ENCODE measurements at places on chromosomes 4 and X.

- DNase-seq, result no peak
- no peak overlapping the region for H3K27ac ChIP-seq
- no peaks in the 10 kb centered on the region for H3K36me3 ChIP-seq
- H3K4me1 ChIP-seq, result no peaks in the 10 kb centered on the region
- no peak overlapping the region for H3K4me3 ChIP-seq
Observed at GRCh38 chr4:154421618-154422017, 70.0 kb downstream of the DCHS2 start.

DNA sequence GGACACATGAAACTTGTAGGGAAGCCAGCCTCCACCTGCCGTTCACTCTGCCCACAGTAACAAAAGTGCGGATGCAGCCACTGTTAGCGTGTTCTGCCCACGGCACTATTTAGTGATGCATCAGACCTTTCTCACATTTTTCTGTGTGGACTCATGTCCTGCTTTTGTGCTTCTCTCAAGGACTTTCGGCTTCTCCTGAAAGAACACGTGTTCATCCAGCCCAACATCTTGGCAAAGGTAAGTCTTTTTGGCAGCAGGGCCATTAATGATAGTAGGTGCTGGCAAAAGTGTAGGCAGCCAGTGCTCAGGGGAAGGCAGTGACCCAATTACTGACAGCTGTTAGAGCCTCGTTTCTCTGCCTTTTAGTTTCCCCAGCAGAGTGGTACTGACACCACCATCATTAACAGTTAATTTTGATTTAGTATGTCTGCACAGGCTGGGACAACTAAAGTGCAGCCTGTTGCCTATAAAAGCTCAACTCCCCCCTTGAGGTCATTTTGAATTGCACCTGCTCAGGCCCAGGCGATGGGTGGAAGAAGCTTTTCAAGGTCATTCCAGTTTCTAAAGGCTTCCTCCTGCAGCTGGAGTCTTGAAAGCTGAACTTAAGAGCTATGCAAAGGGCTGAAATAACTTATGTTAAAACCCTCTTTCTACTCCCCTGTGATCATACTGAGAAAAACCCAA is 54.5 kb upstream of the HPSE start:
- no peak overlapping the region for H3K4me3 ChIP-seq
- no peak overlapping the region for H3K27ac ChIP-seq
- DNase-seq, result peak; percentile 37
- no peaks in the 10 kb centered on the region for H3K27me3 ChIP-seq
- H3K4me1 ChIP-seq, result peaks cover 3% of the 10 kb centered on the region

- no peak overlapping the region for H3K4me3 ChIP-seq
- DNase-seq, result no peak
- H3K27ac ChIP-seq, result no peak overlapping the region
- H3K27me3 ChIP-seq, result no peaks in the 10 kb centered on the region
Observed at GRCh38 chr4:118308306-118309030, 44.3 kb downstream of the PRSS12 start.

DNA sequence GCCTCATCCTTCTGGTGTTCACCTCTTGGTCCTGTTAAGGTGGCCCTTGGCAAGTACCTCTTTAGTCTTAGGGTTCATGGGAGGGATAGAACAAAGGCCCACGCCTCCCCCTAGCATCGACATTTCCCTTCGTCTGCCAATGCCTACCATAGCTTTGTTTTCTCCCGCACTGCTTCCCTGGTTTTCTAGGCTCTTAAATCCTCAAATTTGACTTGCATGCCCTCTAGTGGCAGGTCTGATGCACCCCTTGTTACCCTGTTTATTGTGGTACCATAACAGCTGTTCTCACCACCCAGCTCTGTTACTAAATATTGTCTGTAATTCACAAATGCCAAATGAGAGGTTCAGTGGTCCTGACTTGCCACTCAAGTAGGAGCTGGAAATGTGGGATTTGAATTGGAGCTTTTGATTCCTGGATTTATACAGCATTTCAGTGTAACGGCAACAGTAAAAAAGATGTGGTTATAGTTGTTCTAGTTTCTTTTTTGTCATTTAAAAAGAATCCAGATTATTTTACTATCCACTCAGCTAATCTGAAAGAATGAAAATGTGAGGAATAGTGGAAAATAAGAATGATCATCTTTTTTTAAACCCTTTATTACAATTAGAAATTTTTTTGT is 100.1 kb downstream of the REPS2 start:
- no peak overlapping the region for H3K4me3 ChIP-seq
- H3K4me1 ChIP-seq, result no peaks in the 10 kb centered on the region
- no peak overlapping the region for H3K27ac ChIP-seq
- DNase-seq, result peak; percentile 77

GRCh38 chr4:141853091-141853764 is 216.8 kb downstream of the IL15 start:
- no peaks in the 10 kb centered on the region for H3K4me1 ChIP-seq
- DNase-seq, result peak; percentile 77
- no peak overlapping the region for H3K4me3 ChIP-seq
- H3K27ac ChIP-seq, result no peak overlapping the region
- no peaks in the 10 kb centered on the region for H3K27me3 ChIP-seq
- no peaks in the 10 kb centered on the region for H3K36me3 ChIP-seq

- H3K27ac ChIP-seq, result no peak overlapping the region
- no peaks in the 10 kb centered on the region for H3K27me3 ChIP-seq
- DNase-seq, result no peak
- H3K4me1 ChIP-seq, result no peaks in the 10 kb centered on the region
- H3K36me3 ChIP-seq, result no peaks in the 10 kb centered on the region
Observed at GRCh38 chr4:66777097-66777496, 768.2 kb downstream of the CENPC start.

DNA sequence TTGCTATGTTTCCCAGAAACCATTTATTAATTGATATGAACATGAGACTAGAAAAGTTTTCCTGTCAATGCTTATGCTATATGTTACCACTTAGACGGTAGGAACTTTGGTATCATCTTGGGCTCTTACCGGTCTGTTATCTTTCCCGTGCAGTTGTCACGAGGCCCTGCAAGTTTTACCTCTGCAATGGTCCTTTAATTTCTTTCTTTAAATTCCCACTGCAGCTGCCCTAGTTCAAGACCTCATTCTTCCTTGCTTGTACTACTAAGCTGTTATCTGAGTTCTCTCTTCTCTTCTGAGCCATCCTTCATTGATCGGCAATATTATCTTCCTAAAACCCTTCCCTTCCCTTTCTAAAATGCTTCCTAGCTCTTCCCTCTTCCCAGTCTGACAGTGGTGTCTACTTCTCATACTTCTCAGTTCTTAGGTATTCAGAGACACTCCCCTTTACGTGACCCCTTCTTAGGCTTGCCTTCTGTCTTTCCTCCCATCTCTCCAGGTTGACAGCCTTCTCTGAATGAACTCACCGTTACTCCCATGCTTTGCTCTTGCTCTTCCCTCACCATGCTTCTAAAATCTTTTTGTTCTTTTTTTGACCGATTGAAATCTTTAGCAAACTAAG is 27.5 kb downstream of the MAGEA1 start:
- no peak overlapping the region for H3K4me3 ChIP-seq
- no peak for DNase-seq
- H3K36me3 ChIP-seq, result no peaks in the 10 kb centered on the region
- no peaks in the 10 kb centered on the region for H3K4me1 ChIP-seq
- no peaks in the 10 kb centered on the region for H3K27me3 ChIP-seq

DNA sequence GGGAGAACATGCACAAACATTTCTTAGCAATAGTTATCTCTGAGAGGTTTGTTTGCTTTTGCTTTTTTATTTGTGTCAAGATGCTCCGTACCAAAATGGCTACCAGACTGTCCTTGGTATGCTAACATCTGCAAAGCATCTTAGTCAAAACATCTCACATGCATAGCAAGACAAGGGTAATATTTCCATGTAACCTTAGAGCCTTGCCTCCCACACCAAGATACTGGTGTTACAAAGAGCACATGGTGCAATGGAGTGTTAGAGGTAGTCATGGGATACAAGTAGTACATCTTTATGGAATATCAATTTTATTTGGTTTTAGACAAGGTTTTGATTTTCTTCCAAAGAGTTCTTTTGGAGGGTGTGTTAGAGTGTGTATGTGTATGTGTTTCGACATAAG is 109.7 kb downstream of the NR3C2 start:
- no peaks in the 10 kb centered on the region for H3K36me3 ChIP-seq
- no peaks in the 10 kb centered on the region for H3K4me1 ChIP-seq
- no peaks in the 10 kb centered on the region for H3K27me3 ChIP-seq
- DNase-seq, result peak; percentile 62
- H3K27ac ChIP-seq, result no peak overlapping the region

Data from kidney (tissue), 22 donors.